ENCODE measurements at places on chromosomes 3 and 15.

DNA sequence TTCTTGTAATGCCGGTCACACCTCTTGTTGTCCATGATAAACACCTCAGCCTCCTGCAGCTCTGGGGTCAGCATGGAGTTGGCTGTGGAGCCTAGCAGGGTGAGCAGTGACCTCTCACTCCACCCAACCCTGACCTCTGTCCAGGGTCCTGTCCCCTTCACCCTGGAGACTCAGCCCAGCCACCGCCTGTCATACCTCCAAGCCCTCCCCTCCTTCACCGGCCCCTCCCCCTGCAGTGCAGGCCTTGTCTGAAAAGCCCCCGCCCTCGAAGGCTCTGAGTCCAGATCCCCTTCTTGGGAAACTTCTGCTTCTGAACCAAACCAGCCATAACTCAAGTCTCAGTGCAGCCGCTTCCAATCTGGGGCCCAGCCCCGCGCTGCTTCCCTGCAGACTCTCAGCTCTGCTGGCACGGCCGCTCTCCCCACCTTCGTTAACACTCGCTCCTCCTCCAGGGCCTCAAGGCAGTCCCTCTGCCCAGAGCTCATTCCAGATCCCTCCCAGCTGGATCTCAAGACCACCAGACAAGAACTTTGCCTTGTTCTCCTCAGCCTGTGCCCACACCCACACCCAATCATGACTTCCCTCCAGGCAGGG, 25.4 kb upstream of the PRSS50 start:
- DNase-seq = no peak

- DNase-seq = no peak
Measured at GRCh38 chr3:156957715-156958114, 131.6 kb downstream of the LEKR1 start.

DNA sequence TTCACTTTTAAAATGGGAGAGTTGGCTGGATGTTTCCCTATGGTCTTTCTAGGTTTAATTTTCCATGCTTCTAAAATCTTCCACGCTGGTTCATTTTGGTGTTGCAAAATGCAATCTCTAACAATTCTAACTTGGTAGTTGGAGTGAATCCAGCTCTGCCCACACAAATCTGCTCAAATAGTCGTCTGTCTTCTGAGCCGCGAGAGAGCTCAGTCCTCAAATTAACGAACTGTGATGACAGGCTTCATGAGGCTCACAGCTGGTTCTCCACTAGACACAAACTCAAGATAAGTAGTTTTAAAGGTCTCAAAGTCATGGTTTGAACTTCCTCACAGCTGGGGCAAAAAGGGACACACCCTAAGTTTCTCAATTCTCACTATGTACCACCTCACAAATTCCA, 178.6 kb upstream of the LYSMD4 start:
- no peak for DNase-seq

- DNase-seq = no peak
Measured at GRCh38 chr3:182122779-182123178, 411.1 kb downstream of the SOX2 start.

DNA sequence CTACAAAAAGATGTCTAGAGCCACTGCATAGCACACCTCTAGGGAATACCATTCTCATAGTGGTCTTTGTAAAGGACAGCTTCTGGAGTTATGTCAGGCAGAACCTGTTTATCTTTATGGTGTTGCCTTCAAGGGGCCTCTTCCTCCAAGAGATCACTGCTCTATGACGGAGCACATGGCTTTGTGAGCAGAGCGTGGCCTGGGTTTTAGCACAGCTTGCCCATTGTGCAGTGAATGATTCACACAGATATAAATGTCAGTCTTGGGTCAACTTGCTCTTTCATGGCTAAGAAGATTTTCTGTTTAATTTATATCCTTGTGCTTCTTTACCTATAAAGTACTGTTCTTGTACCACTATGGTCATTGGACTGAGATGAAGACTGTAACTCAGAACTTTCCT, 41.5 kb upstream of the RBMS3 start:
- no peak for DNase-seq

DNA sequence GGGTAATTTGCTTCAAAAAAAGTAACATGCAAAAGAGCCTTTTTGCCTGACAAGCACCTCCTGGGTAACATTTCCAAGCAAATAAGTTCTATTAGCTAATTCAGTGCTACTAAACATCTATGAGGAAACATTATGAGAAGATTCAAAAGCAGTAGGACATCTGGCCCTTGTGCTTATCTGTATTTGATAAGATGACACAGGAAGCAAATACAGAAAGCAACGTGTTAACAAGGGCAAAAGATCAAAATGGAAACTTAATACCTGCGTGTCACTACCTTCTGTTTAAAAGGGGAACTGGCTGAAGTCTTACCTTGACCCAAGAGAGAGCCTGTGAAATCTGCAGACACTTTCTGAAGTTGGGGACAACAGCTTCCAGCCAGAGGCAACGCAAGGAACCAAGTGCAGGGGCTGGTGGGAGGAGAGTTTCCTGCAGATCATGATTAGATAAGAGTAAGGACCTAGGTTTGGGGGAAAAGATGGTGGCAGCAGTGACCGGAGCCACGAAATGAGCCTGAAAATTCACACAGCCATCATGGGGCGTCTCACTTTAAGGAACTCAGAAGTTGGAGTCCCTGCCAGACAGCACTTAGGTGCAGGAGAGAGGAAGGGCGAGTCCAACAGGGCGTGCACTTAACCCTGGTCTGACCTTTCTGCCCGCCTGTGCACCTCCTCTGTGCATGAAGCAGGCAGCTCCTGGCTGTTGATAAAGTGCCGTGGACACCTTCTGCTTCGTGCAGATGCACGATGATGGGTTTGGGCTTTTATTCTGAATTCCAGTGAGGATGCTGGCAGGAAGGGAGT, 153.6 kb upstream of the BHLHE40 start:
- DNase-seq = no peak

DNA sequence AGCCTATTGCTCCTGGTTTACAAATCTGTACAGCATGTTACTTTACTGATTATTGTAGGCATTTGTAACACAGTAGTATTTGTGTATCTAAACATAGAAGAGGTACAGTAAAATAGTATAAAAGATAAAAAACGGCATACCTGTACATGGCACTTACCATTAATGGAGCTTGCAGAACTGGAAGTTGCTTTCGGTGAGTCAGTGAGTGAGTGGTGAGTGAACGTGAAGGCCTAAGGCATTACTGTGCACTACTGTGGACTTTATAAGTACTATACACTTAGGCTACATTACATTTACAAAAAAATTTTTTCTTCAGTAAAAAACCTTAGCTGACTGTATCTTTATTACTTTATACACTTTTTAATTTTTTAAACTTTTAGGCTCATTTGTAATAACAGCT, 90.9 kb downstream of the RAP2B start:
- DNase-seq = no peak

GRCh38 chr15:26103002-26103404, 239.9 kb upstream of the ATP10A start:
- no peak for DNase-seq

Data from stimulated activated CD4-positive, alpha-beta T cell treated with anti-CD3 and anti-CD28 coated beads, TNF-alpha, amount 100 ng/mL, for 24 hours (primary cell).